ENCODE measurements at places on chromosomes 2 and 18.

DNA sequence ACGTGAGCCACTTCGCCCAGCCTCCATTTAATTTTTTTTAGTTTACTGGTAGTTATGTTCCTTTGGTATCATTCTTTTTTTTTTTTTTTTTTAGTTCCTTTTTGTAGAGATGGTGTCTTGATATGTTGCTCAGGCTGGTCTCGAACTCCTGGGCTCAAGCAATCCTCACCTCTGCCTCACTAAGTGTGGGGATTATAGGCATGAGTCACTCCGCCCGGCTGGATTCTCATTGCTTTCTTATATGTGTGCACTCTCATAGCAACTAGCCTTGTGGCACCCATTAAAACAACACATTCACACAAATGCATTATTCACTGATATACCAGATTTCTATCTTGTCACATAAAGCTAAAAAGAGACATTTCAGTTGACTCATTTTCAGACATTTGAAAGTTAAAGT lies 4.2 kb downstream of the TTC27 start:
- DNase-seq = no peak

DNA sequence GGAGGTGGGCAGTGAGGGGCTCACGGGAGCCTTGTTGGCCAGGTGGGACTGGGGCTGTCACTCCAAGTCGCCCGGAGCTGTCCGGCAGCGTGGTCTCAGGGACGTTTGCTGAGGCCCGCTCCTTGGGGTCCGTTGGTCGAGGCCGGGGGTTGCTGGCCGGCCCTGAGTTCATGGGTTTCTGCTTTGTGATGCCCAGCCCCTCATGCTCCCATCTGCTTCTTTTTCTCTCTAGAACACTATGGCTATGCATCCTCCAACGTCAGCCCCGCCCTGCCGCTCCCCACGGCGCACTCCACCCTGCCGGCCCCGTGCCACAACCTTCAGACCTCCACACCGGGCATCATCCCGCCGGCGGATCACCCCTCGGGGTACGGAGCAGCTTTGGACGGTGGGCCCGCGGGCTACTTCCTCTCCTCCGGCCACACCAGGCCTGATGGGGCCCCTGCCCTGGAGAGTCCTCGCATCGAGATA lies 14.5 kb downstream of the NFATC1 start:
- no peak for DNase-seq

DNA sequence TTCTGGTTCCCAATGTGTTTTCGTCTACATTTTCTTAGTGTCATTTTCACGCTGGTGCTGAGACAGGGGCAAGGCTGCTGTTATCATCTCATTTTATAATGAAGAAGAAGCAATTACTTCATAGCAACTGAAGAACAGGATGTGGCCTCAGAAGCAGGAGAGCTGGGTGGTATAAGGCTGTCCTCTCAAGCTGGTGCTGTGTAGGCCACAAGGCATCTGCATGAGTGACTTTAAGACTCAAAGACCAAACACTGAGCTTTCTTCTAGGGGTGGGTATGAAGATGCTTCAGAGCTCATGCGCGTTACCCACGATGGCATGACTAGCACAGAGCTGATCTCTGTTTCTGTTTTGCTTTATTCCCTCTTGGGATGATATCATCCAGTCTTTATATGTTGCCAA lies 7.3 kb downstream of the IL36G start:
- DNase-seq = no peak

- no peak for DNase-seq
Observed at GRCh38 chr2:216871333-216871934, 11.6 kb upstream of the TNP1 start.

DNA sequence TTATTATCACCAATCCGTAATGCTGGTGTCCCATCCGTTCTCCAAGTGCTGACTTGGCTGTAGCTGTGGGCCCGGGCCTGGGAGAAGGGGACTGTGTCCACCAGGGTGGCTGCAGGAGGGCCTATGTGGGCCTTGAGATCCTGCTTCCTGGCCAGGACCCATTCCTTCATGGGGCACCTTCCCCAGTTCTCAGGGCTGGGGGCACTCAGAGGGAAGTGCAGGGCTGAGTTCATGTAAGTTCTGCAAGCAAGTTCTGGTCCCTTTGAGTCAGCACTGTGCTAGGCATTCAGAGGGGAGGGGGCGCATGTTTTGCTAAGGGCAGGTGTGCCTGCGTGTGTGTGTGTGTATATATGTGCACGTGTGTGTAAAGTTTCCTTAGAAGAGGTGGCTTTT lies 94.0 kb downstream of the GLI2 start:
- no peak for DNase-seq

DNA sequence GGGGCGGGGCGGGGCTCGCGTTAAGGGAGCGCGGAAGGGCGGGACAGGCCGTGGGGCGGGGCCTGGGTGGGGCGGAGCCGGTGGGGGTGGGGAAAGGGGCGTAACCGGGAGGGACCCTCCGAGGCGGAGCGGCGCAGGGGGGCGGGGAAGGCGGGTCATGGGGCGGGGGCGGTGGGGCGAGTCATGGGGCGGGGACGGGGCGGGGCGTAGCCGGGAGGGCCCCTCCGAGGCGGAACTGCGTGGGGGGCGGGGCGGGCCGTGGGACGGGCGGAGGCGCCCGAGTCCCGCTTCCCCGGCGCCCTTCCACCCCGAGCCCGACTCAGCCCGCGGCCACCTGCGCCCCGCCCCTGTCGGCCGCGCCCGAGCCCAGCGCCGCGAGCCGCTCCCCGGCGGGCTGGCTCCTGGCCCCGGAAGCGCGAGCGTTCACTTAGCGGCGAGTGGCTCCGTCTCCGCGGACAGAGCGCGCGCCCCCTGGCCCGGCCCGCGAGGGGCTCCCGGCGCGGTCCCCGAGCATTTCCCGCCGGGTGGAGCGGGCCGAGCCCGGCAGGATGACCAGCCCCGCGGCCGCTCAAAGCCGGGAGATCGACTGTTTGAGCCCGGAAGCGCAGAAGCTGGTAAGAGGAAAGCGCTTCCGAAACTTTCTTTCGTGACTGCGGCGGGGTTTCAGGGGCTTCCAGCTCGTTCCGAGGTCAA lies 64.7 kb downstream of the LRRFIP1 start:
- peak; percentile 91 for DNase-seq

DNA sequence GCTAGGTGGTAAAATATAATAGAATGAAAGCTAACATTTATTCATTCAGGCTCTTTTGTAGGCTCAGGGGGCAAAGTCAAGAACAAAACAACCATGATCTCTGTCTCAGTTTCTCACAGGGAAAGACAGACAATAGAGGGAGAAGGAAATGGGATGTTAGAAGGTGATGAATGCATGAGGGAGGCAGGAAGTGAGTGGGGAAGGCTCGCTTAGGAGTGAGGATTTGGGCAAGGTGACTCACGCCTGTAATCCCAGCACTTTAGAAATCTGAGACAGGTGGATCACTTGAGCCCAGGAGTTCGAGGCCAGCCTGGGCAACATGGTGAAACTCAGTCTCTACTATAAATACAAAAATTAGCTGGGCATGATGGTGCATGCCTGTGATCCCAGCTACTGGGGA lies 88.4 kb downstream of the CTIF start:
- DNase-seq = no peak

- DNase-seq = no peak
Observed at GRCh38 chr2:141113301-141113700, 1017.5 kb downstream of the LRP1B start.

DNA sequence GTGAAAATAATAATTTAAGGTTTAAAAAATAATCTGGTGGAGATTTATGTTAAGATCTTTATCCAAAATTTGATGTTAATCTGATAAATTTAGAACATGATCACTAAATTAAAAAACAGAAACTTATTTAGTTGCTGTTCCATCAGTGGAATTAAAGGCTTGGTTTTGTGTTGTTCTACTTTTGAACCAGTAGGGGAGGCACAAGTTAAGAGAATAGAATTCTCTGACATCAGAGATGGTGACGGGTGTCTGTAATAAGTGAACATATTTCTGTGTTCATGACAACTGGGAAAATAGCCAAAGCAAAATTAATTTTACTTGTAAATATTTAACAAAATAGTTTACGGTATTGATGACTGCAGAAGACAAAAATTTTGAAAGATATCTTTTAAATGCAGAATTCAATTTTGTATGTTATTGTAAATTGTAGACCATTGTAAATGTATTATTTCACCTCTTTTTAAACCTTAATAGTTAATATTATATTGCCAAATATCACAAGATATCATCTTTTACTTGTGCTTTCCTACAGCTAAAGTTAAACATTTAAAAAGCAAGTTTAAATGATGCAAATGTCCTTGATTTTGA lies 106.0 kb downstream of the UBR3 start:
- no peak for DNase-seq

GRCh38 chr2:15642011-15642814 lies 50.5 kb downstream of the DDX1 start:
- DNase-seq = no peak

GRCh38 chr18:54952026-54952425 lies 7.2 kb downstream of the CCDC68 start:
- DNase-seq = no peak

DNA sequence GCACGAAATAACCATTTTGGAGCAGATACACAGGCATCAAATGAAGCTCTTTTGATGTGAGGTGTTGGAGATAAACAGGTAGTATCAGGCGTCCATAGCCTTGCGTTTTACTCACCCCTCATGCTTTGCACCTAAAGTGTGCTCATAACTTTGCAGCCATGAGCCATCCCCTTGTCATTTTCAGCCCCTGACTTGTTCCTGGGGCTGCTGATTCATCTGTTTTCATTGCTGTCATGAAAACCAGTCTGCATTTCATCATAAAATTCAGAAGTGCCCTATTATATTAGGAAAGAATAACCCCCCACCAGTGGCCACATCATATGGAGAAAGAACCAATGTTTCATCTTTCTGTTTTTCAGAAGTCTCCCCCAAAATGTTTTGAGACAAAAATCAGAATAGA lies 329.7 kb upstream of the NRP2 start:
- no peak for DNase-seq

- DNase-seq = no peak
Observed at GRCh38 chr2:54065411-54065810, 50.0 kb upstream of the ACYP2 start.

- no peak for DNase-seq
Observed at GRCh38 chr2:129319422-129319717, 660.1 kb upstream of the RAB6C start.

DNA sequence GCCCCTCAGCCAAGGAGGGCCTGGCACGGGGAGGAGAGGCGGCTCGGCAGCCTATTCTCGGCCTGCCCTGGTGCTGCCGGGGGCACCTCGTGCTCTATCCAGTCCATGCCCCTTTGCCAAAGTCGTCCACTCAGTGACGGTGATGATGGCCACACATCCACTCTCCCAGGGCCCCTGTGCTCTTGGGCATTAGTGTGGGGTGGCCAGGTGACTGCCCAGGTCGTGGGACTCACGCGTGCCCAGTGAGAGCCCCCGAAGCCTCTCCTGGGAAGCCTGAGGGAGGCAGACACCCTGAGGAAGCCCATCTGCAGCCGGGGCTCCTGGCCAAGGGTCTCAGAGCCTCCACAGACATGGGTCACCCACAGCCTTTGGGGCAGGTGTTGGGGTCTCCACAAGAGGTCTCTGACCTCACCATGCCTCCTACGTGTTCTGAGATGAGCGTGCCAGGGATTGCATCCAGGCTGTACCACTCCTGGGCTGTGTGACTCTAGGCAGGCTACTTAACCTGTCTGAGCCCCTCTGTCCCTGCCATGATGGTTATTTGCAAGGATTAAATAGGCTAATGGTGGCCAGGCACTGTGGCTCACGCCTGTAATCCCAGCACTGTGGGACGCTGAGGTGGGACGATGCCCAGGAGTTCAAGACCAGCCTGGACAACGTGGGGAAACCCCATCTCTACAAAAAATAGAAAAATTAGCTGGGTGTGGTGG lies 12.9 kb downstream of the RAMP1 start:
- no peak for DNase-seq

DNA sequence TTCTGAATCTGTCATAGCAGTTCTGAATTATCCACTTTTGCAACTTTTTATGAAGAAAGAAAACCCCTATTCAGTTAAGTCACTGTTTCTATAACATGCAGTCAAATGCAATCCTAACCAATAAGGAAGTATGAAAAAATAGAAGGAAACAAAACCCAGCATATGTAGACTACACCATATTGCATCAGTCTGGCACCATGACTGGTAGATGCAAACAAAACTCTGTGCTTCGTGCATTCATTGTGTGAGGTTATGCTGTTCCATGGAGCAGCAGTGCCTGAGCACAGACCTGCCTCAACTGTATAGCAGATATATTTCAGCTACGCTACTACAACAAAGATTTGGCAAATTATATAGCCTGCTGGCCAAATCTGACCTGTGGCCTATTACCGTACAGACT lies 325.5 kb downstream of the LRP1B start:
- no peak for DNase-seq

- no peak for DNase-seq
Observed at GRCh38 chr2:95314964-95315611, 17.9 kb downstream of the KCNIP3 start.

GRCh38 chr2:112644933-112645309 lies 818 bp upstream of the SLC20A1 start:
- no peak for DNase-seq

DNA sequence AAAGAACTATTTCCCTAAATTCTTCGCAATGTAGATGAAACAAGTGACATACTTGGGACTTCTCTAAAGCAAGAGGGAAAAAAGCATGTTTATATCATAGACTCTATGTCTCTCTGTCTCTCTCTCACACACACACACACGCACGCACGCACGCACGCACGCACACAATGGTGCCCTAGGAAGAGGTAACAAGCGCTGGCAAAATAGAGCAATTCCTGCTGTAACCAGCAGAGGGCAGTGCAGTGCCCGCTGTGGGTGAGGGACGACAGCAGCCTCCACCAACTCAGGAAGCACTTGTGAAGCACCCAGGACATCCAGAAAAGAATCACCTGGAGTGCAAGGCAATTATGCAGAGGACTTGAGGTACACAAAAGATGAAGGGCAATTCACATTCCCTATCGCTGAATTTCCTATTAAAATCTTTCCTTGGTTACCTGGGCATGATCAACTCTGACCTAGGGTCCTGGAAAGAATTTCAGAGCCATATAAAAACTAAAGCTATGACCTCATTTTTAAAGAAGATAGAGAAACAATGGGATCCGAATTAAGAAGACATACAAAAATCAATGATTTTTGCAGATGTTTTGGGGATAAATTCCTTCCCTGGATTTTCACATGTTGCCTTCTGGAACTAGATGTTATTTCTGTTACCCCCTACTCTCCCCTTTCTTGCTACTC lies 166.4 kb downstream of the PDE11A start:
- DNase-seq = peak; percentile 35

- no peak for DNase-seq
Observed at GRCh38 chr2:154995361-154995760, 296.9 kb downstream of the KCNJ3 start.

- DNase-seq = no peak
Observed at GRCh38 chr2:127146071-127146725, 39.2 kb upstream of the BIN1 start.

GRCh38 chr18:48742706-48743475 lies 204.1 kb downstream of the CTIF start:
- no peak for DNase-seq

- no peak for DNase-seq
Observed at GRCh38 chr2:164808776-164809175, 32.8 kb downstream of the COBLL1 start.

DNA sequence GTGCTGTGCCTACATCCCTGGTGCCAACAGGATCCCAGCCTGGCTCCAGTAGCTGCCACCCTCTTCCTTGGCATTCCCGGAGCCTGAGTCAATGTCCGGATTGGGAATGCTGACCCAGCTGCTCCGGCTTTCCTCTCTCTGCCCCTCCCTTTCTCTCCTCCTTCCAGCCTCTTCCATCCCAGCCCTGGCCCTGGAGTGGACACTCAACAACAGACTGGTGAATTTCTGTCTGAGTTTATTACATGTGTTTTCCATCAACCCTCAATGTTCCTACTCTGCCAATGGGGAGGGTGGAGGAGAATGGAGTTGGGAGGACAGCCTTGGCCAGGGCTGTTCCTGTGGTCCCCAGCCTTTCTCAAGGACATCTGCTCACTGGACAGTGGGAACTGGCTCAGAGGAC lies 917 bp upstream of the PRKAG3 start:
- no peak for DNase-seq
